ENCODE measurements at places on chromosomes 2 and 18.

DNA sequence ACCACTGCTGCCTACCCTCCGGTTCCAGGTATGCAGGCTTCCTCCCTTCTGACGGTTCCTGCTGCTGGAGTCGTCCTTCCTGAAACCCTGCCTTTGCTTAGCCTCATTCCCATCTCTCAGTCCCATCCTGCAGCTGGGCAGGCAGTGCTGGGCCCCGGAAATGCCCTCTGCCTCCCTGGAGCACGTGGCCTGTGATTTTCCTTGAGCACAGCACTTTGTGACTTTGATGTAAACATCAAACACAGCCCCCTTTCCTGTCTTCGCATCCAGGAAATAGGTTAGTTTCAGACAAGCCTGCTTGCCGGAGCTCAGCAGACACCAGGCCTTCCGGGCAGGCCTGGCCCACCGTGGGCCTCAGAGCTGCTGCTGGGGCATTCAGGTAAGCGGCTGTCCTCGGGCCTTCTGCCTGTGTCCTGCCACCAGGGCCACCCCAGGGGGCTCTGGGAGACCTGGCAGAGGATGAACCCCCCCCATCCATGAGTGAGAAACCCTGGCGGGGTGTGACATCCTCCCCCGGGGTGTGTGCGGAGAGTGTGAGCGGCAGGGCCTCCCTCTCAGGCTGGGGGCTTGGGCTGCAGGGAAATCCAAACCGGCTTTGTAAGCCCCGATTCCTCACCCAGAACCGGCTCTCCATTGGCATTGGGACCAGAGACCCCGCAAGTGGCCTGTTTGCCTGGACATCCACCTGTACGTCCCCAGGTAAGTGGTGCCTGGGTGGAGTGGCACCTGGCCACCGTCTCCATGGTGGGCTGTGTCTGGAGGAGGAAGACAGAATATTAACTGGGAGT is at the start of gene ZAP70:
TSS of gene ZAP70 (plus strand) at position 281 of the 788 bp plus-strand sequence. CDS start 10,461 bp downstream, outside the sequence.
- DNase-seq: no peak

DNA sequence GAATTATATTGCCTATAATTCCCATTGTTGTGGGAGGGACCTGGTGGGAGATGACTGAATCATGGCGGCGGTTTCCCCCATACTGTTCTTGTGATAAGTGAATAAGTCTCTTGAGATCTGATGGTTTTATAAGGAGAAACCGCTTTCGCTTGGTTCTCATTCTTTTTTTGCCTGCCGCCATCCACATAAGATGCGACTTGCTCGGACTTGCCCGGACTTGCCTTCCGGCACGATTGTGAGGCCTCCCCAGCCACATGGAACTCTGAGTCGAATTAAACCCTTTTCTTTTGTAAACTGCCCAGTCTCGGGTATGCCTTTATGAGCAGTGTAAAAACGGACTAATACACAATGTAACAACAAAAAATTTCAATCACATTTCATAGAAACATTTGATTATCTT is 115.8 kb downstream of the C2orf74 start:
- DNase-seq: no peak

DNA sequence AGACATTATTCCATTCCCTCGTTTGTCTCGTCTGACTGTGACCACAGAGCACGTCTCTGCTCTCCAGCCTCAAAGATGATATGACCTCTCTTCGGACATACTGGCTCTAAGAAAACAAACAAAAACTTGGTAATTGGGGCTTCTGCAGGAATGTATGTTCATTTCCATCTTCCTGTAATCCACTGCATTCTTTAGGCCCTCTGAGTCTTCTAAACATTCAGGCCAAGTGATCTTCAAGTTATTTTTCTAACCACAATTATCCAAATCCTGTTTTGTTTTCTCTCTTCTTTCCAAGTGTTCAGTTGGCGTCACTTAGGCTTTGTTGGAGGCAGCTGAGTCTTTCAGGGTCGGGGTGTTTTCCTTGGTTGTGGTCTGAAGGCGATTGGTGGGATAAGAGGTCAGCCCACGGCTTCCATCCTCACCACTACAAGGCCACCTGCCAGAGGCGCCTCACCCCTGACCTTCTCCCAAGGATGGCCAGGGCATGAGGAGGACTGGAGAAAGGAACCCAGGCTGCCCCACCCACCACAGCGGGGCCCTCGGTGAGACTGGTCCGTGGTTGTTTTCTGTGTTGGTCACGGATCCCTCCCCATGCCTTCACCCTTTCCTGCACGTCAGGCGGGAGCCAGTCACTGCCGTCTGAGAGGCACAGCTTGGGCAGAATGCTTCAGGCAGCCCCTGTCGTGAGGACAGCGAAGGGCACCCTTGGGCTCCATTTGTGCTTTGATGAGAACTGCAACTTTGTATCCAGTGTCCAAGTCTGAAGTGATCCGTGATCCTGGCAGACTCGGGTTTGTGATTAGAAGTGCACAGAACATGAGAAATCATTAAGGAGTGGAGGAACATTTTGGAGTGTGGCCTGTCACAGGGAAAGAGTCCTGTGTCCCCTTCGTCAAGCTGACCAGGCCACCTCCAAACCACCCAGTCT is 88.6 kb upstream of the FHL2 start:
- no peak for DNase-seq

GRCh38 chr18:21341141-21341540 is 99.1 kb downstream of the GREB1L start:
- DNase-seq: no peak

GRCh38 chr2:41827354-41827971 is 220.4 kb upstream of the PKDCC start:
- DNase-seq: no peak

DNA sequence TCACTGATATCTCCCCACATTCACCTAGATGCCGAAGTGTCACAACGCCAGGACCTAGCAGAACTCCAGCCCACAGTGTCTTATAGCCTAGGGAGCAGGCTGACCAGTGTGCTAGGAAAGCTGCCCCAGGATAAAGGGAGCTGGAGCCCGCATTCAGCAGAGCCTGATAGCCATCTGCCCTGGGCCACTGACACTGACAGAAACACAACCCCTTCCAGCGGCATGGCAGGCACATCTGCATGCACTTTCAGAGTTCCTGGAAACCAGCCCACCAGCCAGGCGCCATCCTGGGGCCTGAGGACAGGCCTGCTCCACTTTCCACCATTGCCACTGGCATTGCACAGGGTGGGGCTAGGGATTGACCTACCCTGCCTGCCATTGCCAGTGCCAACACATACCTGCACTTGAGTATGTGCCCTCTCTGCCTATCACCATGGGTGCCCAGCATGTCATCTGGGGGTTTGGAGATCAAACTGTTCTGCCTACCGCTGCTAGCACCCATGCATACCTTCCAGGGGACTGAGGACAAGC is 290.1 kb upstream of the KLHL14 start:
- no peak for DNase-seq

Data from RKO (cell line).